ENCODE measurements at places on chromosomes 11 and 22.
A peak's percentile ranks its signal among the peaks of the same experiment; 100 is the strongest.

GRCh38 chr22:39248254-39248653, 3.5 kb upstream of the PDGFB start:
- peak; percentile 21 for DNase-seq

DNA sequence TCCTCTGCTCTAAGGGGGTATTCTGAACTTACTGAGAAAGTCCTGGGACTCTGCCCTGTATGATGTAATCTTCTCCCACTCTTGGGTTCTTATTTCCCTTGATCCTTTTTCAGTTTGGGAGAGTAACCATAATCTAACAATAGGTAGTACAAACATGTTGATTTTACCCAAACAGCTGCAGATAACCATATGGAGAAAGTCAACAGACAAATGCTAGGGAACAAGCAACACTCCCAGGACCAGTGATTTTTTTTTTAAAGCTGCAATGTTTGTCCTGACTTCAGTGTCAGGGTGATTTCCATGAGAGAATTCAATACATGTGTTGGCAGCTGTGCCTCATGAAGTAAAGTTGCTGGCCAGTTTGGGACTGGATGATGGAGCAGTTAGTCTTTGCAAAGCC, 156.5 kb downstream of the FCHSD2 start:
- DNase-seq = no peak

DNA sequence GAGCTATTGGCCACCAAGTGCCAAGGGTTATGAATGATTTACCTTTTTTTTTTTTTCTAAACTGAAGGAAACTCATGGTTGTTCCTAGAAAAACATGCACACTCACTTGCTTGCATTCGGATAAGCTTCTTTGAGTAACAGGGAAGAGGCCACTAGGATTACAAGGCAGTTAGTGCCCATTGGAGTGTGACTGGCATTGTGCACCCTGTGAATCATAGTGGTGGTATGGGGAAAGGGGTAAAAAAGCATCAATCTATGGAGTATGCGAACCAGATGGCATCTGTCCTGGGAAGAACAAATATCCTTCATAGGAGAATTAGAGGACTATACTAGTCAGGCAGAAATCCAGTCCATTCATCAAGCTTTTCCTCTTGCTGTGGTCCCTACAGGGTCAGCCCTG, 24.2 kb downstream of the CD44 start:
- DNase-seq = peak; percentile 41

GRCh38 chr11:11279956-11280689, 72.9 kb downstream of the CSNK2A3 start:
- DNase-seq = no peak

DNA sequence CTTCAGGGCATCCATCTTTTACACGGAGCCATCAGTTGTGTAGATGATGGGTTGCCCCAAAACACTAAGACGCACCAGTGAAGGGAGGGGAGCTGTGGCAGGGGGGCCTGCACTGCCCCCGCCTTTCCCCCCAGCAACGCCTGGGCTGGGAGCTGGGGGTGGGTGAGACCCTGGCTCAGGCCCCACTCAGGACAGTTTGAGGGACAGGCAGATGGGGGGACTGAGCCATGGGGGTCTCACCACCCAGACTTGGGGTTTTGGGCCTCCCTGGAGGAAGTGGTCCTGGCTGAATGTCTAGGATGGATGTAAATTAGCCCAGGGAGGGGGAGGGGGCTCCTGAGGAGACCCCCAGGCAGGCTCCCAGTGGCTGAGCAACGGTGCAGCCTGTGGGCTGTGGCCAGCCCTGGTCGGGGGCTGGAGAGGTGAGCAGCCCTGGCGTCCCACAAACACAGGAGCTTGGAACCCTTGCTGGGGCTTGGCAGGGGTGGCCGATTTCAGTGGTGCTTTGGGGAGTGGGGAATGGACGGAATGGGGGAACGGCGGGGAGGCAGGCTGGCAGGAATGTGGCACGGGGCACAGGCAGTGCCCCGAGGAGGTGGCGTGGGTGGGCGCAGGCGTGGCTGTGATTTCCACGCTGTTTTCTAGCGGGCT, 6.1 kb downstream of the PARVB start:
- no peak for DNase-seq

GRCh38 chr11:17387811-17388210, 648 bp downstream of the KCNJ11 start:
- no peak for DNase-seq

DNA sequence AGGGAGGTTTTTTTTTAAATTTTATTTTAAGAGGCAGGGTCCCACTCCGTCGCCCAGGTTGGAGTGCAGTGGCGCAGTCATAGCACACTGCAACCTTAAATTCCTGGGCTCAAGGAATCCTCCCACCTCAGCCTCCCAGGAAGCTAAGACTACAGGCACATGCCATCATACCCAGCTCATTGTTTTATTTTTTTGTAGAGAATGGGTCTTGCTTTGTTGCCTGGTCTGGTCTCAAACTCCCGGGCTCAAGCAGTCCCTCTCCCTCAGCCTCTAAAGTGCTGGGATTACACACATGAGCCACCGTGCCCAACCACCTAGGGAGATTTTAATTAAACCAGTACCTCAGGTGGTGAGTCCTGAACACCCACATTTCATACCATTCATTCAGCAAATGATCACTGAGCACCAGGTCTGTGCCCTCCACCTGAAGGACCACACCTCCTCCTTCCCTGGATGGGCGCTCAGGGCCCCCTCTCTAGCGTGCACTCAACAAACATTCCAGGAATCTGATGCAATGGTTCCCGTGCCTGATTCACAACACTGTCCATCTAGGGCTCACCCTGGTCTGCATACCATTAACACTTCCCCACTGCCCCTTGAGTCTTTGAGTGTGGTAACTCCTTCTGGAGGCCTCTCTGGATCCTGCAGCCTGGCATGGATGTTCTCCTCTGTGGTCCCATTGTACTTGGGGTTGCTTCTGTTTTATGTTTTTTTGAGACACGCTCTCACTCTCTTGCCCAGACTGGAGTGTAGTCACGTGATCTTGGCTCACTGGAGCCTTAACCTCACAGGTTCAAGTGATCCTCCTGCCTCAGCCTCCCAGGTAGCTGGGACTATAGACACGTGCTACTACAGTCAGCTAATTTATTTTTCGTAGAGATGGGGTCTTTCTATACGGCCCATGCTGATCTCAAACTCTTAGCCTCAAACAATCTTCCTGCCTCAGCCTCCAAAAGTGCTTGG, 9.6 kb upstream of the MYH9 start:
- no peak for DNase-seq

- DNase-seq = no peak
These were observed 147.4 kb upstream of the PGR start for GRCh38 chr11:101277036-101277435.

GRCh38 chr11:115625502-115625901, 121.3 kb upstream of the CADM1 start:
- DNase-seq = no peak

- DNase-seq = no peak
These were observed 15.4 kb downstream of the RSPH14 start for GRCh38 chr22:23126165-23127054.

DNA sequence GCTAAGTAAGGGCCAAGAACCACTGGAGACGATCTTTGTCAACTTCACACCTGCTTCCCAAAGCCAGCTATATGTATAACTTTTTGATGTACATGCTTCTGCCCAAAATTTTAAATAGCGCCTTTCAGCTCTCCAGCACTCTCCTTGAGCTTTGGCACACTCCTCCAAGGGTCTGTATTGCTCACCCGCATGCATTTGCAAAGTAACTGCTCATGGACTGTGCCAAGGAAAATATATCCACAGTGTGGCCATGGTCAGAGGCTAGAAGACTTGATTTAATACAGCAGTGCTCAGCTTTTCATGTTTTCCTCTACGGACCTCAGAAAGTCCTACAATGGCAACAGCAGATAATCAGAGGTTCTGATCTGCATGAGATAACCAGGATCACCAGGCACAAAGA, 550.1 kb downstream of the SOX6 start:
- DNase-seq = no peak

- no peak for DNase-seq
These were observed 17.3 kb downstream of the BARX2 start for GRCh38 chr11:129392995-129393394.

GRCh38 chr22:29820961-29821290, 17.1 kb downstream of the ASCC2 start:
- DNase-seq = no peak

DNA sequence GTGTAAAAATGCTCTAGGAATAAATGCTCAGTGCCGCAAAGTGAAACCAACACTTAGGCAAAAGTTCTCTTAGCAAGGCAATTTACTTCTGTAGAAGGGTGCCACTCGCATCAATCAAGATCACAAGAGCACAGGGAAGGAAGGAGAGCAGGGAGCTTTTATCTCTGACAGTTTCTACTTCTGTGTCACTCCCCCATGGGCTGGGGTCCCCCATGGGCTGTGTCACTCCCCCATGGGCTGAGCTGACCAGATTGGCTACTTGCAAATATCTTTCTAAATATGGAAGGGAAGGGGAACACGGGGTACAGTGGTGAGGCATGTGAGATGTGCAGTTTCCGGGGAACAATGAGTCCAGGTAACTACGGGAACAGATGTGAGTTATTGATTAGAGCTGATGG, 397 bp downstream of the OR52N2 start:
- DNase-seq = no peak

DNA sequence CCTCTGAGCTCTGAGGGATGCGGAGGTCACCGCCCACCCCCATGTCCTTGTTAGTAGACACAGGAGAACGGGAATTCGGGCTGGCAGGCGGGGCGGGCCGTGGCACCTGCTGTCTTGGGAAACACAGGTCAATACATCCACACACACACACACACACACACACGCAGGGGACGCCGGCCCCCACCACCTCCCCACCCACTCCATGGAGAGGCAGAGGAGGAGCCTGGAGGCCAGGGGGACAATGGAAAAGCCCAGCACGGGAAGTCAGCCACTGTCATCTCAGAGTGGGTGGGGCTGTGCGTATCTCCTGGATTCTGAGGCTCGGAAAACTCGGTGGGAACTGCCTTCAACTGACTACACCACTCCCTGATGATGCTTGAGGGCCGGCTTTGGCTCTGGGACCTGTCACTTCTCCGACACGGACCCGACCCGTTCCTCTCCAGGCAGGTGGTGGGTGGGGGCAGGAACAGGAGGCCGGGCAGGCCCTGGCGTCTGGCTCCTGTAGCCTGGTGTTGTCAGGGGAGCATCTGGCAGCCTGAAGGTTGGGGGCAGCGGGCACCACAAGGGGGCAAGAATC, 18.5 kb upstream of the TMEM184B start:
- no peak for DNase-seq

- no peak for DNase-seq
These were observed 117.8 kb downstream of the INSC start for GRCh38 chr11:15232496-15232895.

DNA sequence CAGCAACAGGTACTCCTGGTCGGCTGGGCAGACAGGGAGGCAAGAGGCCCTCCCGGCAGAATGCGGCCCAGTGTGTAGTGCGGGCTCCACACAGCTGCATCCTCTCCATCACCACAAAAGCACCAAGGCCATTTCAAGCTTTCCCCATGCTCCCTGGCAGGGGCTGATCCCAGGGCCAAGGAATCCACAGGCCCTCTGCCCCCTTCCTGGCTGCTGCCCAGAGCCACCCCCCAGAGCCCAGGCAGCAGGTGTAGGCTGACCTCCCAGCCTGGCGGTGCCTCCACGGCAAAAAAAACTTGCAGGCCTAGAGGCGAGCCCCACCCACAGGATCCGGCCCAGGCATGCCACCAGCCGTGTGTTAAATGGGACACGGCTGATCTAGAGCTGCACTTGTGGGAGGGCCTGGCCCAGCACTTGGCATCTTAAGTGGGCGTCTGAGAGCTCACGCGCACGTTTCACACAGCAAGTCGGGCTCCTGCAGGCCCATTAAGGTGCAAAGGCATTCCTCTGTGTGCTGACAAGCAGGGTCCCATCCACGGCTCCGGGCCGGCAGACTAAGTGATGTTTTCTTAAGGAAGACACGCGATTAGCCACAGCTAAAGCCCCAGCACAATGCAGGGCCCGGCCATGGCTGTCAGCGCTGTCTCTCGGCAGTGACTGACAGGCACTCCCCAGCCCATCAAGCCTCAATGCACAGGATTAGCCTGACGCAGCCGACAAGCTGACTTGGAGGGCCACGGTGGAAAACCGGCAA, 19.8 kb upstream of the GNB1L start:
- DNase-seq = no peak

GRCh38 chr11:21072558-21072957, 403.2 kb downstream of the NELL1 start:
- DNase-seq = no peak

DNA sequence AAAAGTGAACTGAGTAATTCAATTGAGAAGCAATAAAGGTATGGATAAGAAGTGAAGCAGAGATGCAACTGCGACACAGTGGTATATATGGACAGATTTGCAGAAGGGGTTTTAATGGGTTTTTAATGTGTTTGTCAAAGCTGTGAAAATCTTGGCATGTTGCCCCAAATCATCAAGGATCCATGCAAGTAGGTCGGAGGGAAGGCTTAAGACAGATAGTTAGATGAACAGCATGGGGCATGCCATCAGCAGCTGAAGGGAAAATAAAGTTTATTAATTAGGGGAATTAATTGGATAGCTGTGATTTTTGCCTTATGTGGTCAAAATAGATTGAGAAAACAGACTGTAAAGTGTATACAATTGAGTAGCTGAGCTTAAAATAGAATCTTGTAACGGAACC, 840.1 kb downstream of the JRKL start:
- DNase-seq = peak; percentile 43

- DNase-seq = no peak
These were observed 18.5 kb upstream of the STK33 start for GRCh38 chr11:8612522-8612921.

DNA sequence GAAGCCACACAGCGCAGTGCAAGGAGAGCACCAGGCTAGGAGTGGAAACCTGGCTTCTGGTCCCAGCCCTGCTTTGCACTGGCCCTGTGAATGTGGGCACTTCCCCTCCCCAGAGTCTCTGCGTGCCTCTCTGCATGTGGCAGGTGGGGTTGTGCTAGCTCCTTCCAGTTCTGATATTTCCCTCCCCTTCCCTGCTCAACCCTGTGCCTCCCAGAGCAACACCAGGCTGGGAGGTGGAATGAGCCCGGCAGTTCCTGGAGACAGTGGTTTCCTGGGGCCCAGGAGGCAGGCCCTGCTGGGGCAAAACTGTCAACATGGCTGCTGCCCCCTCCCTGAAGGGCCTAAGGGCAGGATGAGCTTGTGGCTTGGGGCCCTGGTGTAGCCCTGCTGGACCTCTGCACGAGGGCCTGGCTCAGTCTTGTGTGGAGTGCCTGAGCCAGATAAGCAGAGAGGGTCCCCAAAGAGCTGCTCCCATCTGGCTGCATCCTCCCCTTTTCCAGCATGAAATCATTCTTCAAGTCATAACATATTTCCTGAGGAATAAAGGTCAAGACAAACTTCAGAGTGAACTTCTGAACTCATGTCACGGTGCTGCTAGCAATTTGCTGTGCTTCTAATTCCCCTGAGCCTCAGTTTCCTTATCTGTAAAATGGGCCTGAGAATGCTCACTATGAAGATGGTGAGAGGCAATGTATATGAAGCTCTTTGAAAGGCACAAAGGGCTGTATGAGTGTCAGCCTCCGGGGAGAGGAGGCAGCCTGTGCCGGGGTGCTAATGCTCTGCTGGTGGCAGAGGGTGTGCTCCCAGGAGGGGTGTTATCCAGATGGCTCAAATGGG, 116.0 kb downstream of the GRIK4 start:
- DNase-seq = no peak

All from NCI-H446 treated with DMSO at 0.1 percent for 48 hours (cell line).